ENCODE measurements at places on chromosomes 4 and X.

- no peak for DNase-seq
Observed at GRCh38 chrX:75327607-75328006, 53.7 kb downstream of the UPRT start.

GRCh38 chr4:182082910-182083309, 160.3 kb upstream of the TENM3 start:
- DNase-seq = no peak

DNA sequence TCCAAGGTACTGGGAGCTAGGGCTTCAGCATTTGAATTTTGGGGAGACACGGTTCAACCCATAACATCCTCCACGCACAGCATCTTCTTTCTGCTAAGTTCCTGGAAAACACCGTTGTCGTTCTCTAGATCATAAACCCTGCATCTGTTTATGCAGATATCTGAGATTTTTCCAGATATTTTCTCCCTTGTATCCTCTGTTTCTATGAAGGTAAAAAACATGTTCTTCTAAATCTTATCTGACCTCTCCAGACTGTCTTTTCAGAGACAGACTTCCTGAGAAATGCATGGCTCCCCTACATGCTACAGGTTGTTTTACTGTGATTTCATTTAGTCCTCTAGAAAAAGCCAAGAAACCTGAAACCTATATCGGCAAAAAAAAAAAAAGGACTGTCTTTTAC, 152.3 kb upstream of the KLF3 start:
- DNase-seq = no peak

DNA sequence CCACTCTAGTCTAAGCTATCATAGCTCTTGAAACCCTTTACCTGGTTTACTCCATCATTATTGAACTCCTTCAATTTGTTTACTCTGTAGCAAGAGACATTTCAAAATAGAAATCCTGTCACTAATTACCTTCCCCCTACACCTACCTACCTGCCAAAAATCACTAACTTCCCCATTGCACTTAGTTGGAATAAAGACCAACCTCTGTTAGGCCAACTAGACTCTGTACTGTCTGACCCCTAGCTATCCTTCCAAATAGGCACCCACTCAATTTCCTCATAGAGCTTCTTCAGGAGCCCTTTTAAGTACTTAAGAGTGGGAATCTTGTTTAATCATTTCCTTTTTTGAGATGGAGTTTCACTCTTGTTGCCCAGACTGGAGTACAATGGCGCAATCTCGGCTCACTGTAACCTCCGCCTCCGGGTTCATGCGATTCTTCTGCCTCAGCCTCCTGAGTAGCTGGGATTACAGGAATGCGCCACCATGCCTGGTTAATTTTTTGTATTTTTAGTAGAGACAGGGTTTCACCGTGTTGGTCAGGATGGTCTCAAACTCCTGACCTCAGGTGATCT, 8.9 kb upstream of the CDKL2 start:
- no peak for DNase-seq

DNA sequence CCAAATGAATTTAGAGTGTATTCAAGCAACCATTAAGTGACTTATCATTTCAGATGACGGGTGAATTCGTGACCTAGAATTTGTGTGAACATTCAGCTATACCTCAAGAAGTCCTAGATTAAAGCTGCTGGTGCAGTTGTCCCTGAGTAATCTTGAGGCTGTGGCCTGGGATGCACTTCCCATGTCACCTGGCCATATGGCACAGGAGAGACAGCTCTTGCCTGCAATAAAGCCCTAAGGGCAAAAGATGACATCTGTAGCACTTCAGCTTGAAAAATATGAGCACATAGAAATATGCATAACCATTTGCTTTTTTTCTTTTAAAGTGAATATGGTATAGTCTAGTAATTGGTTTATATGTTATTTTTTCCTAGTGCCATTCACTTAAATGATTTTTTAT, 125.8 kb downstream of the FHDC1 start:
- no peak for DNase-seq

- no peak for DNase-seq
Observed at GRCh38 chr4:79164907-79165610, 160.8 kb downstream of the NAA11 start.

- no peak for DNase-seq
Observed at GRCh38 chr4:139769364-139769763, 103.7 kb downstream of the MGST2 start.

GRCh38 chr4:99720206-99720605, 62.6 kb upstream of the C4orf54 start:
- no peak for DNase-seq

GRCh38 chrX:43530837-43531236, 125.3 kb upstream of the MAOA start:
- DNase-seq = no peak

- no peak for DNase-seq
Observed at GRCh38 chrX:112120721-112121120, 38.1 kb upstream of the TRPC5 start.

- no peak for DNase-seq
Observed at GRCh38 chr4:10760086-10760485, 75.5 kb upstream of the CLNK start.

- no peak for DNase-seq
Observed at GRCh38 chr4:8747467-8748235, 124.0 kb downstream of the HMX1 start.

DNA sequence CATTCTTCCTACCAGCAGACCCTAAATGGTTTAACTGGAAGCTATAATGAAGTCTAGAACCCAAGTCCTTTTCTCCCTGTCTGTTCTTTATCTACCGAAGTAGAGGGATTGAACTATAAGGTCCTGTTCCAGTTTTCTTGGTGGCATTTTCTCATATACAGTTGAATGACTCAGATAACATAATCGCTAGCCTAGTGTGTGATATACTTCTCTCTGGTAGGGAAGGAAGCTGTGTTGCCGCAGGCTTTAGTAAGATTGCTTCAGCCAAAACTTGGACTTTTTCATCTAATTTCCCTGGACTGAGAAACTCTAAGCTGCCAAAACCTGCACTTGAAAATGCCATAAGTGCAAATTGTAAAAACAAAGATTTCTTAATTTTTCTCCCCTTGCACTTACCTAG, 123.4 kb downstream of the NWD2 start:
- no peak for DNase-seq

GRCh38 chr4:17578482-17578891, 1.5 kb downstream of the LAP3 start:
- no peak for DNase-seq

DNA sequence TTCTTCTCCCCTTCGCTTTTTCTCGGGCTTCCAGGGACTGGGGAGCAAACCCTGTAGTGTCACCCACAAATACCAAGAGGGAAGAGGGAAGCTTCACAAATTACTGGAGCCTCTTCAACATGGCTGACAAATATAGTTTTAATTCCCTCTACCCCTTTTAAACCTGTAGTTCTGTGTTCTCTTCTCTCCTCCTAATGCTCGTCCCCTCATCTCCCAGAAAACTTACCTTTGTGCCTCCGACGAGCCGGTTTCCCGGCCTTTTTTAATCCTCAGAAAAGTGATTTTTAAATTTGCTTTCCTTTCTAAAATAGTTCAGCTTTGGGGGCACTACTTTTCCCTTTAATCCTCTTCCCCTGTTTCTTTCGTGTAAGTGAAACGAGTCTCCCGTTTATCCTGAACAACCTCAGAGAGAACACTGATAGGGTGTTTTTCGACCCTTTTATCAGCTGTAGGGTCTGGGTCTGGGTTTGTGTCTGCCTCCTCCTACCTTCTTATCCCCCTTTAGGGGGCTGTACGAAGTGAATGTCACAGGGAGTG, 408 bp downstream of the TET2 start:
- DNase-seq = no peak

- no peak for DNase-seq
Observed at GRCh38 chr4:807792-808191, 18.1 kb downstream of the CPLX1 start.

- no peak for DNase-seq
Observed at GRCh38 chr4:159515314-159516025, 412.6 kb downstream of the RAPGEF2 start.
